ENCODE measurements at places on chromosomes 4 and X.

DNA sequence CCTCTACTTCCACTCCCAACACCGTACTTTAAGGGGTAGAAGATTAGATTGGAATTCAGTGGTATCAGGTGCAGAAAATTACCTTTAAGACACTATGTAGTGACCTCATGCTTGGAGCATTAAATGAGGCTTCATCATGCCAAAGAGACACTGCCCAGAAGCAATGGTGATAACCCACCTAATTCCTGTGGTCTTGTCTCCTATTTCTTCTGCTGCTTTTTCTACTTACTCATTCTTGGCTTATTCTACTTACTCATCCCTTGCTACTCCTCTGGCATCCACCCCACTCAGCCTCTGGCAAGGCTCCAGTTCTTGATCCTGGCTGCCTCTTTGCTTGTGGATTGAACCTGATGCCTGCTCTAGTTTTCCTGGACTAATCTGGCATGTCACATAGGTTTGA lies 62.3 kb upstream of the ADAMTS3 start:
- peak; percentile 93 for DNase-seq

DNA sequence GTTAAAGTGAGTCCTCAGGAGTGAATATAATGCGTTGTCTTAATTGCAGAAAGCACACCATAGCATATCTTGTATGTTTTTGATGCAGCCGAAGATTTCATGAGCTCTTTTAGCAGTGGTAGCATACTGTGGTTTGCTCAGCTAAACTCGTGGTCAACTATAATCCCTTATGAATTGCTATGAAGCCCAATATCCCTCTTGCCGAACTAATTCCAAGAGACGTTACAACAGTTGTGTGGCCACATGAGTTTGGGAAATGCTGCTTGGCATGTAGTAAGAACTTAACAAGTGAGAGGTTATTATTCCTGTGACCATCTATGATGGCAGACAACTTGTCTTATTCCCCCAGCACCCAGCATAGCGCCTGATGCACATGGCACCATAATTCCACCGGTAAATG lies 30.7 kb downstream of the SYAP1 start:
- DNase-seq, result no peak

- DNase-seq, result peak; percentile 70
Observed at GRCh38 chr4:139665690-139666529, at the start of gene MGST2. TSS of gene MGST2 (plus strand) at chr4:139665819. CDS start at chr4:139666020, 201 bp downstream.

GRCh38 chr4:10803713-10804343 lies 119.3 kb upstream of the CLNK start:
- no peak for DNase-seq

- no peak for DNase-seq
Observed at GRCh38 chrX:103396186-103396585, 19.8 kb downstream of the BEX3 start.

GRCh38 chr4:85777908-85778631 lies 303.1 kb downstream of the ARHGAP24 start:
- peak; percentile 38 for DNase-seq

GRCh38 chr4:109809655-109810054 lies 5.9 kb upstream of the GAR1 start:
- no peak for DNase-seq

DNA sequence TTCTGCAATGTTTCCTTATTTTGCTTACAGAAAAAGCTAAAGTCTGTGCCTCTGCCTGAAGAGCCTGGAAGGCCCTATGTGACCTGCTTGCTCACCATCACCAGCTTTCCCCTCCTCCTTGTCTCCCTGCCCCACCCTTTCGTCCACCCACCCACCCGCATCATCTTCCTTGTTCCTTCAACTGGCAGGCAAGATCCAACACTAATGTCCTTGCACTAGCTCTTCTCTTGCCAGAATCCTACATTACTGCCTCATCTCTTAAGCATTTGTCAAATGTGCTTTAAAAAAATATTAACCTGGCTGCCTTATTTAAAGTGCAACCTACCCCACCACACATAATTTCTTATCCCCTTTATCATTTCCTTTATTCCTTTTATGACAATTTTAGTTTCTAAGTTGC lies 165.1 kb upstream of the PPP3CA start:
- peak; percentile 13 for DNase-seq

DNA sequence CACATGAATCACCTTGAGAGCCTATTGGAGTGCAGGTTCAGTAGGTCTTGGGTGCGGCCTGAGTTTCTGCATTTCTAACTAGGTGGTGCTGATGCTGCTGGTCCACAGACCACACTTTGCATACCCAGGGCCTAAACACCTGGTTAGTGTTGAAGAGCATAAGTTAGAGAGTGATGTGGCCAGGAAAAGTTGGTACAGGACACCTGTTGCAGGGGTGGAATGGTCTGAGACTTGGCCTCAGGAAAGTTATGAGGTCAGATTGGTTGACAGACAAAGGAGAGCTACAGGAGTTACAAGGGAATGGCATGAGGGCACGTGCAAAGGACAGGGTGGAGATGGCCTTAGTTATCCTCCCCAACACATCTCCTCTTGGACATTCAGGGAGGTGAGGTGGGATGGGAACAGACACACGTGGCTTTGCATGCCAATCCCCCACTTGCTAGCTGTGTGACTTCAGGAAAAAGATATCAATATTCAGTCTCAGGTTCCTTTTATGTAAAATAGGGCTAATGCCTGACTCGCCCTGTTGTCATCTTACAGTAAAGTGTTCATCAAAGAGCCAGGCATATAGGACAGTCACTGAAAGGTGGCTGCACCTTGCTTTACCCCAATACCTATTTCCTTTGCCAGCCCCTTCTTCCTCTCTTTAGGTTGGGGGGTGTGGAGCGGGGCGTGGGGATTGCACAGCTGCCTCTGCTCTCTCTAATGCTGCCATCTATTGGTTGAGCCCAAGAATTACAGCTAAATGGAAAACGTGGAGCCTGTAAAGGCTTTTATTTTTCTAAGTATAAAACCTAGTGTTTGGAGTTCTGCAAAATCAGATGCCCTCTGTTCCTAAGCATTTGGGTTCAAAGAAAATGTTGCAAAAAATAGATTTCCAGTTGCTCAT lies 47.5 kb downstream of the ATG4A start:
- DNase-seq, result peak; percentile 10
